ENCODE measurements at places on chromosomes 5 and 9.

DNA sequence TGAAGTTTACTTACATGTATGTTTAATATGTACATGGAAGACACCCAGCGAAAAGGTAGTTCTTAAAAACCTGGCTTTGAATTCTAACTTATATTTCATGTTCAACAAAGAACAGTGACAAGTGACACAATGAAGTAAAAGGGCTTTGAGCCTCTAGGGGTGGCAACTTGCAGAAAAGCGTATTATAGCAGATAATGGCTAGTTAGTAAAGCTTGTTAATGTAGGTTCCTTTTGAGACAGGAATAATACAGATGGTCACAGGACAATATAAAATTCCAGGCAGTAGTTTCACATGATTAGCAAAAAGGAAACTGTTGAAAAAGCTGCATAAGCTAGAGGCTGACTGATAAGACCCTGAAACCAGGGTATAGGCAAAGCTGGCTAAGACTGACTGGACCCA is 132.4 kb upstream of the FTMT start:
- no peak for DNase-seq

GRCh38 chr9:36980148-36980974 is 53.7 kb downstream of the PAX5 start:
- DNase-seq = no peak

DNA sequence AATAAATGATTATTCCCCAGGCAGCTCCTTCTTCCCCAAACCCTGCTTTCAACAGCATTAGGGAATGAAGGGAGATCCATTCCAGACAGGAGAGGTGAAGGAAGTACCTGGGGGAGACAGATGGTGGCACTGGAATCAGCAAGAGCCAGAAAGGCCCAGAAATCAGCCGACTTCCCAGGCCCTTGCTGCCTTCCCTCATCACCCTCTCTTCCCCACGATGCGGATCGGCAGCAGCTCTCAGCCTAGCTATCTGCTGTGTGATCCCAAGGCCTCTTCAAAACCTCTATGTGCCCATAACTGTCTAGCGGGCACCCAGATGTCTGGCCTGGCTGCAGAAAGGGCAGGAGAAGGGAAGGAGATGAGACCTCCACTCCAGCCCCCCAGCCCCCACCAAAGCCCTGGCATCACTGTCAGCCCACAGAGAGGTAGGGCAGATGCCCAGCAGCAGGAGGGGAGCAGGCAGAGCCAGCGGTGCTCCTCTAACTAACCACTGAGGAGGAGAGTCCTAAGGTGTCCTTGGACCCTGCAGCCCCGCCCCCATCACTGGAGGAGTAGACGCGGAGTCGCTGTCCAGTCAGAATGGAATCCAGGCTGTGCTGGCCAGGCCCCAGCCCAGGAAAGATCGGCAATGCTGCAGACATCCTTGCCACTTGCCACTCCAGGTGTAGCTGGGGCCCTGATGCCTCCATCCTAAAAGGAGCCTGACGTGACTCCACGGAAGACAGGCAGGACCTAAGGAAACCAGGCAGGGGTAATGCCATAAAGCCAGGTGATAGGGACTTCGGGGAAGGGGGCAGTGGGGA is 12.7 kb downstream of the CNTFR start:
- DNase-seq = no peak

DNA sequence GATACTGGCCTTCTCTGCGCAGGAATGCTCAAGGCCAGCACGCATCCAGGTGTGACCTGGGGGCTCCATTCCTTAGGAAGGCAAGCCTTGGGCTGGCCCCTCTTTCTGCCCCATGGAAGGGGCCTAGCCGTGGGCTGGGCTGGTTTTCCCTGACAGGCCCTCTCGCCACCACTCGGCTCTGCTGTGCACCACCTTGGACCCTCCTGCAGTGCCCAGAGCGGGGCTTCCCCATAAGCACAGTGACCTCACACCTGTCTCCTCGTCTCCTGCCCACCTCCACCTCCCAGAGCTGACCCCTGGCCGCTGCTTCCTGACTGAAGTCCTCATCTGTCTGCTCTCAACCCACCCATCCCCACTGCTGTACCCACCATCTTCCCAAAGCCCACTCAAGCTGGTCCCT is 21.1 kb downstream of the UNC5A start:
- DNase-seq = no peak

DNA sequence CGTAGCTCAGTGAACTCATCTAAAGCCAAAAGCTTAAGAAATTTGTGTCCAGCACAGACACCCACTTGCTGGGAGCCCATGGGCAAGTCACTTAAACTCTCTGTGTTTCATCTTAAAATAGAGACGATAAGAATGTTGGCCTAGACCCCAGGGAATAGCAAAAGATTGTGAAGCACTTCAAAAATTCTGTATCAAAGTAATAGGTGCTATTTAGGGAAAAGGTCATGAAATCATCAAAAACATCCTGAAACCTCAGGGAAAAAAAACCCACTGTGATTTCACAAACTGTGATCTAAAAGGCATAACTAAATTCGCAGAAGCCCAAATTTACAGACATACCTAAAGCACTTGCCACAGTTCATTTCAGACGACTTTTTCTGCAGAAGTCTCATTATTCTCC is 278.3 kb downstream of the NR2F1-AS1 start:
- DNase-seq = no peak

DNA sequence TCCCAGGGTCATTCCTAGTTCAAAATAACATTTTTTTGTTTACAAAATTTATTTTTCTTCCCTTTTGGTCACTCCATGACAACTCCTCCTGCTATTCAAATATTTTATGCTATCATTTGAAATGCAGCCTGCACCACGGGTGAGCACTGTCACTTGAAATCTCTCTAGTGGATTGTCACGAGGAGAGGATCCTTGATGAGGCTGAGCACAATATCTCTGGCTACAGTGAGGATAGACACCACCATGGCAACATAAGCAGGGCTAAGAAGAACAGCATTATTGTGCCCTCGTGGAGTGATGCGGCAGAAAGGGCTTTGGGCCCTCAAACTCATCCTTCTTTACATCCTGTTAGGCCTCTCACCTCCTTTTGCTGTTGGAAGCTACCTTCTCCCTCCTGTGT is 321.9 kb downstream of the RAB3C start:
- no peak for DNase-seq

DNA sequence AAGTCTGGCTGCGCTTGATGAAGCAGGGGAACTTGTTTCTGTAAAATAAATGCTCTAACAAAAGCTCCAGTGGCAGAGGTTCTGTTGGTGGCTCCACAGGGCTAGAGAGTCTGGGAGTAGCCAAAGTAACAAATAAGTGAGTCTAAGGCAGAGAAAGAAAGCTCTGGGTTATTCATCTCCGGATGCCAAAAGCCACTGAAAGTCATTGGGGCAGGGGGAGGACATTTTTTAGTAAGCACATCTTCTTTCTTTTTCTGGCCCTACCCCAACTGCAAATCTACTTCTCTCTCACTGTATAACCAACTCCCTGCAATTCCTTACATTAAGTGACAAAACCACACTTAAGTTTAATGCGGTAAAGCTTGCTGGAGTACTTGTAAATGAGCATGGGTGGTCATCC is 141.6 kb downstream of the INSYN2B start:
- peak; percentile 35 for DNase-seq
